ENCODE measurements at places on chromosomes 6 and 20.
A peak's percentile ranks its signal among the peaks of the same experiment; 100 is the strongest.

DNA sequence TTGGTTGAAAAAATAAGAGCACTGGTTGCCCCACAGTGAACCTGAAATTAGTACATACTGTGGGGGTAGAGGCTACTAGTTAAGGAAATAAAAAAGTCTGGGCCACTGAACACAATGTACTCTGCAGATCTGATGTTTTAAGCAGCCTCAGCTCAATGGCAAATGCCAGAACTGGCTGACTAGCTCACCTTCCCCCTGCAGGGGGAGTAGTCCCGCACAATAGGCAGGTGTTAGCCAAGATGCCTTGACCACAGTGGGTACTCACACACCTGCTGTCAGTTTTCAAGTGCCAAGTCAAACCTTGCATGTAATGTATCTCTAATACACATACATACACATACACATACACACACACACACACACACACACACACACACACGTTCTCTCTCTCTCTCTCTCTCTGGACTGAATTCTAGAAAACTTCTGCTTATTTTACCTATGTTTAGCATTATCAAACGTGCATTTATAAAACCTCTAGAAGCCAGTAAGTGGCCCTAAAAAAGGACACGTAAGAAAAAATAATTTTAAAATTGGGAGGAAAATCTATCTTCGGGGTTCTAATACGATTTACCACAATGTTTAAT lies 36.1 kb downstream of the GMDS start:
- DNase-seq, result peak; percentile 25

DNA sequence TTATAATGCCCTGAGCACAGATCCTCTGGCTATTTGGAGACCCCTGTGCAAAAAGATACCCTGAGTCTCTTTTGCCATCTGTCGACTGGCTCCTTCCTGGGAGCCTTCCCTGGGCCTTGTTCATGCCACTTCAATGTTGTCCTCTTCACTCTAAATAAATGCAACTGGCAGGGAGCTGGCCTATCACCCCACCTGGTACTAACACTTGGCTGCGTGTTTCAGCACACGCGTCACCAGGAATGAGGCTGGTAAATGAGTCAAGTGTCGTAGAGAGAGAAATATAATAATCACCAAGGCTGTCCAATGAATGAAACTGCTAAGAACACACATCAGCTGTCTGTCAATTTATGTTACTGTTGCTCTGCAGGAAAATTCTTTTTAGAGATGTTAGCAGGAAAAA lies 374.6 kb upstream of the JARID2 start:
- DNase-seq, result no peak

DNA sequence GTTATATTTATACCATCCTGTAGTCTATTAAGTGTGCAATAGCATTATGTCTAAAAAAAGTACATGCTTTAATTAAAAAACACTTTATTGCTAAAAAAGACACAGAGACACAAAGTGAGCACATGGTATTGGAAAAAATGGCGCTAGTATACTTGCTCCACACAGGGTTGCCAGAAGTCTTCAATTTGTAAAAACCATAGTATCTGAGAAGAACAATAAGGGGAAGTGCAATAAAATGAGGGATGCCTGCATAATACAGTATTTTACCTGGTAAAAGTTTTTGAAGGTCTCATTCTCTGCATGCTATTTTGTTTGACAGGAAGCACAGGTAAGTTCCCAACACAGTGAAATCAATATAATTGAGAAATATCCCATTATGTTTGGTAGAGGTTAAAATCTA lies 1.6 kb downstream of the NOX3 start:
- no peak for DNase-seq

DNA sequence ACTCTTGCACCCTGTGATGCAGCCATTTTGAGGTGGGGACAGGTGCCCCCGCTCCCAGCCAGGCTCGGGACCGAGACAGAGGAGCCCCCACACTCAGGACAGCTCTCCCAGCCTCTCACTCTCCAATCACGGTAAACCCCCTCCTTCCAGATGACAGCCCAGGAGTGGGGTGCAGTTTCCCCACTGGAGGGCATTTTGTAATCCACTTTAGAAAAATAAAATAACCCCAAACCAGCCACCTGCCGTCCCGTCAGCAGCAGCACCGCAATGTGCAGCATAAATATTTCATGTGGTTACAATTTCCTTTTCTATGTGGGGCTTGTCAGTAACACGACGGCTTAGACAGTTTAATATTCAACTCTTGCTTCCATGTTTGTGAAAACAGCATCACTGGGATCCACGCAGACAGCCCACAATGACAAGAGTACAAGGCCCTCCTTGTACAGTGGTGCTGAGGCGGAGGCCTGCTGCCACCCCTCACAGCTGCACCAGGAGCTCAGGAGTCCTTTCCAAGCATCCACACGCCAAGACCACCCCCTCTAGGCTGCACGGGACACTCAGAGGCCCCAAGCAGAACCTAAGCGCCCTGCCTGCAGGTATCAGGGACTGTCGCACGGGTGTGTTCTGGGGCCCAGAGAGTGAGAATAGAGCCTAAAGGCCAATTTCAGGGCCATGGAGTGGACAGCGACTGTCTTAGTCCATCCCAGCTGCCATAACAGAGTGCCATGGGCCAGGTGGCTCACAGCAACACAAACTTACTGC lies 116.7 kb downstream of the JPH2 start:
- DNase-seq, result no peak

DNA sequence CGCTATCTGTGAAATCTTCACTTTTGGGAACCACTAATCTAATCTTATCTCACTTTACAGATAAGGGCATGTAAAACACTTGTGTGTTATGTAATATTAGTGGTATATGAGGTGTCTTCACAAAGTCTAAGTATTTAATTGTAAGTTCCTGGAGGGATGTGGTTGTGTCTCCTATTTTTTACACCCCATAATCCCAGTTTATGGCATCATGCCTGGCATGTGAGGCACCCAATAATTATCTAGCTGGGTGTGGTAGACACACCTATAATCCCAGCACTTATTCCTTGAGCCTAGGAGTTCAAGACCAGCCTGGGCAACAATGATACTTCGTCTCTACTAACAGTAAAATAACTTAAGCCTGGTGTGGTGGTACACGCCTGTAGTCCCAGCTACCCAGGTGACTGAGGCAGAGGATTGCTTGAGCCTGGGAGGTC lies 16.5 kb upstream of the TBCC start:
- DNase-seq, result no peak

DNA sequence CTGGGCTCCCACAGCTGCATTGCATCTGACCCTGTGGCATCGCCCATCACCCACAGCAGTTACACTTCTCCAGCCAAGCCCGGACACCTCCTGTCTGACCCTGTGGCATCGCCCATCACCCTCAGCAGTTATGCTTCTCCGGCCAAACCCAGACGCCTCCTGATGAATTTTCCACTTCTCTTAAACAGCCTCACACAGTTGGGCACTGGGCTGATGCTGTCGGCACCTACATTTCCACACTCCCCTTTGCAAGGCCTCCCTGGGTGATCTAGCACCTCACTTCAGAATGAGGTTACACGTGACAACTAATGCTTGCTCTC lies 175.2 kb upstream of the ARID1B start:
- no peak for DNase-seq

DNA sequence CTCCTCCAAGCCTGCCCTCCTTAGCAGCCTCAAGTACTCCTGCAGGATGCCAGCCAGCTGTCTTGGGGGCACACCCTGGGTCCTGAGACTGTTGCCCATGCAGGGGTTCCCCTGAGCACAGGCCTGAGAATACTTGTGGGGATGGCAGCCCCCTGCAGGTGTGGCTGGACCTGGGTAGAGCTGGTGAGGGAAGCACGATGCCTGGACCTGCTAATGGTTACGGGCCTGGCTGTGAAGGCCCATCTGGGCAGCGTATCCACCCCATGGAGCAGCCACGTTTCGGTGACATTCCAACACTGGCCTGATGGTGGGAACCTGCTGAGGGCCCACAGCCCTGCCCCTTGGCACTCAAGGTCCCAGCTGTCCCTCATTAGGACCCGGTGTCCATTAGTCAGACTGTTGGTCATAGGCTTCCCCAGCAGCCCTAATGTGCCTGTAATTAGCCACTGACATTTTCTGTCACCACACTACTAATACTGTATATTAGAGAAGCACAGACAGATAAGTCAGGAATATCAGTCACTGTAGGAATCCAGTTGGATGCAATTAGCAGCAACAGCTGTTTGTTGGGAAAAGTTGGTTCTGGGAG lies 20.3 kb downstream of the CCDC167 start:
- no peak for DNase-seq
